Stimulated activated CD8-positive, alpha-beta memory T cell treated with anti-CD3 and anti-CD28 coated beads, Interleukin-7, amount 100 ng/mL, for 48 hours (primary cell): ENCODE measurements at places on chromosomes 4 and X.

DNA sequence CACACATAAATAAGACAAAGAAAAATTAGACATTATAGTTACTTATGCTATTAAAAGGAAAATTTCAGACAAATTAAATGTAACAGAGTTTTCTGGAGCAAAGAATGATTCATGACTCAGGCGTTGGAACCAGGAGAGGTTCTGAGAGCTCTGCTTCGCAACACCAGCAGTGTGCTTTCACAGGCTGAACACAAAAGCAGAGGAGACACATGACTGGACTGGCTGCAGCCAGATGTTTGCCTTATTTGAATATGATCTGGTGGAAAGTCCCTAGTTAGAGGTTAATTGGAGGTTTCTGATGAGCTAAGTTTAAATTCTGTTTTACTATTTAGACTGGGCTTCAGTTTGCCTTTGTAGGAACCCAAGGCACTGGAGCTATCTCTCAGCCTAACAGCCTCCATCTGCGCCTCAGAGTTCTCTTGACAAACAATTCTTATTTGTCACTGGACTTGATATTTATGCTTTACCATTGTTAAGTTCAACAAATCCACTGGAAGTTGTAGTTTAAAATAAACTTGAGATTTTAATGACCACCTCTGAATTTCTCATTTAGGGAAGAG lies 16.2 kb downstream of the BOD1L1 start:
- DNase-seq = no peak

DNA sequence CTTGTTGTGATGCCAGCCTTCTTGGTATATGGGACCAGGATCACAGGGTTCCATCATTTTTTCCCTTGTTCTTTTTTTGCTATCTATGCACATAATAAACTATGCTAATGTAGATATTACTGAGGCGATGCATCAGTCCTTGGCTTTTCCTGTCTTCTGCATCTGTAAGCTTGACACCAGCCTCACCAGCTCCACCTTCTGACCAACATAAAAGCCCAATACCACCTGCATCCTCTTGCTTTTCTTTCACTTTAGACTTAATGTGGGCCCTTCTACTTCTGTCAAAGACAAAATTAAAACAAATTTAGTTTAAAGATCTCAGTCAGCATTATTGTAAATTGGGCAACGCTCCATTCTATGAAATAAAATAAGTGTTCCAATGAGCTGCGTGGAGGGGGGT lies 1718.8 kb upstream of the PCDH10 start:
- no peak for DNase-seq

DNA sequence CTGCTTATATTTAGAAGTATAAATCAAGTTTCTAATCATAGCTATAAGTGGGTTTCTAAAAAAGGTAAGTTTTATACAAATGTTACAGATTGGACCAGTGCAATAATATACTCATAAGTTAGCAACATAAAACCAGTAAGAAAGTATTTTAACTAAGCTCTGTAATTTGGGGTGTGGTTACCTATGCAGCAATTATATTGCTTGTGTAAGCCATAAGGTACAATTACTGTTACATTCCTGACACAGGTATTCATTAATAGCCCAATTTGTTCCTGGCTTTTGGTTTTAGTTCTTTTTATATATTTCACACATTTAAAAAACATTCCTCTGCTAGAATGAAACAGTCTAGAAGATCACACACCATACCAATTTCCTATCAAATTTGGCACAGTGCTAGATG lies 115.1 kb downstream of the FRYL start:
- DNase-seq = no peak

DNA sequence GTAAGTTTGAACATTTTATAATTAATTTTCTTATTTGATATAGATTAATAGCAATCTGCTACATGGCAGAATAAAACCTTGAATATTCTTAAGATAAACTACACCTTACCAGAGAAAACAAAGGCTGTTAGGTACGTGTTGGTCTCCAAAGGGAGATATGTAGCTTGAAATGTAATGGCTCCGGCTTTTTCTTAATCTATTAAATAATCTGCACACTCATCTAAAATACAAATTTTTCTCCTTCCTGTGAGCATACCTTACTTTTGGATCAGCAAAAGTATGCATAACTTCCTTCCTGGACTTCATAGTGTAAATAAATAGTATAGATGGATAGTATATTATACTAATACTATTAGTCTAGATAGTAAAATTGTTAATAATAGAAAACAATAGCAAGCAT lies 141.3 kb downstream of the JADE1 start:
- DNase-seq = no peak
